ENCODE measurements at places on chromosomes 1 and 21. TPM values are rescaled to one million over a fixed set of nuclear protein-coding genes. Genes with fewer than 3 reads are reported as not detected.

The SH2D1B gene
- 0.19 TPM for total RNA-seq

The UMODL1 gene
- not detected for total RNA-seq

The LMX1A gene
- not detected for total RNA-seq

The ETV3L gene
- not detected for total RNA-seq

The FCRL1 gene
- total RNA-seq = 0.32 TPM

The ELF3 gene
- total RNA-seq = 0.82 TPM

The KCNQ4 gene
- total RNA-seq = 0.88 TPM

The DTL gene
- 0.60 TPM for total RNA-seq

The CXADR gene
- total RNA-seq = 0.63 TPM

The MPL gene
- total RNA-seq = 0.44 TPM

The S100A9 gene
- 2,200 TPM for total RNA-seq

The CLIC6 gene
- total RNA-seq = 0.37 TPM

The CD84 gene
- total RNA-seq = 16.2 TPM

The RIMKLA gene
- total RNA-seq = 0.32 TPM

The VANGL2 gene
- 1.1 TPM for total RNA-seq

The DIRAS3 gene
- 9.1 TPM for total RNA-seq

The RERE gene
- 61.6 TPM for total RNA-seq

The RNF186 gene
- total RNA-seq = not detected

The CELA3A gene
- 0.74 TPM for total RNA-seq

The RUSC1 gene
- total RNA-seq = 11.5 TPM

The ADGRB2 gene
- 4.4 TPM for total RNA-seq

The MROH7 gene
- 2.2 TPM for total RNA-seq

The FAF1 gene
- total RNA-seq = 32.3 TPM

The EYA3 gene
- total RNA-seq = 7.5 TPM

The CLCNKB gene
- 2.2 TPM for total RNA-seq

The TSPAN2 gene
- total RNA-seq = 4.5 TPM

The ZNF670 gene
- 2.4 TPM for total RNA-seq

The RRP15 gene
- 4.6 TPM for total RNA-seq

The SLC9C2 gene
- not detected for total RNA-seq

The C2CD2 gene
- 105 TPM for total RNA-seq

The S100A7 gene
- total RNA-seq = not detected

The CACHD1 gene
- 23.8 TPM for total RNA-seq

The SLC35F3 gene
- not detected for total RNA-seq

The NBPF14 gene
- 21.9 TPM for total RNA-seq

The TAF13 gene
- total RNA-seq = 65.3 TPM

The HPCA gene
- not detected for total RNA-seq

The AKNAD1 gene
- not detected for total RNA-seq

The FAM167B gene
- total RNA-seq = 3.4 TPM

The TMEM53 gene
- 10.0 TPM for total RNA-seq

The AGRN gene
- 17.2 TPM for total RNA-seq

The CHRNB2 gene
- 0.09 TPM for total RNA-seq

The SAMD13 gene
- 0.63 TPM for total RNA-seq

The DNAI4 gene
- total RNA-seq = 3.3 TPM

The PTGER3 gene
- total RNA-seq = 343 TPM

The TMEM51 gene
- 3.6 TPM for total RNA-seq

The CAMSAP2 gene
- total RNA-seq = 37.2 TPM

The PTGFRN gene
- total RNA-seq = 30.6 TPM

The MLLT11 gene
- 1.1 TPM for total RNA-seq

The SLX9 gene
- 11.9 TPM for total RNA-seq

The LRRC53 gene
- total RNA-seq = not detected

The RGL1 gene
- total RNA-seq = 77.4 TPM

The PAFAH2 gene
- total RNA-seq = 8.0 TPM

The GJA4 gene
- 25.5 TPM for total RNA-seq

The AMPD2 gene
- total RNA-seq = 88.1 TPM

The OR2L8 gene
- not detected for total RNA-seq

Measured in omental fat pad (tissue), 4 donors.